Aorta (tissue), 5 donors: ENCODE measurements at places on chromosomes 2 and 18.

- DNase-seq: peak; percentile 94
Observed at GRCh38 chr18:48952287-48953103, 1.7 kb upstream of the SMAD7 start.

- DNase-seq: no peak
Observed at GRCh38 chr2:30768036-30768686, 39.1 kb downstream of the CAPN13 start.

DNA sequence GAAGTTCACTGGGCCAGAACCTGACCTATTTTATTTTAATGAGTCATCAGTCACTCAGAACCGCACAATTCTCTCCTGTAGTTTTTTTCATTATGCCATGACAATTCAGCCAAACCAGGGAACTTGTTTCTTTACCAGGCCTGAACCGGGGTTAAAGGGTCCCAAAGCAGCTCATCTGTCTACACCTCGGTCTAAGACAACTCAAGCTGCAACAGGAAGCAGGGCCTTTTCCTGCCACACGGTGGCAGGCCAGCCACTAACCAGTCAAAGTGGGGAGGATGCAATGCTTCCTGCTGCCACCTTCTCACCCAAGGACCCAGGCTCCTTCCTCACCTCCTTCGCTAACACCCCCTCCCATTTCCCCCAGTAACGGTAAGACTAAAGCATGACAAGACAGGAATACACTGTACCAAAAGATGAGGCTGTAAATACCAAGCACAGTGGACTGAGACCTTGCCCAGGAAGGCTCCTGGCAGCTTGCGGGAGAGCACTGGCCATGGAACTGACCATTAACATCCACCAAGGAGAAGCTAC is 56.7 kb upstream of the ACKR3 start:
- peak; percentile 85 for DNase-seq

- no peak for DNase-seq
Observed at GRCh38 chr2:9980520-9980919, 29.0 kb downstream of the GRHL1 start.
